Smooth muscle cell of the umbilical artery (primary cell): ENCODE measurements at places on chromosomes 1 and 21. TPM values are rescaled to one million over a fixed set of nuclear protein-coding genes. Genes with fewer than 3 reads are reported as not detected.

SNX7 gene
- 49.6 and 61.4 TPM in 2 replicates for total RNA-seq

FGR gene
- total RNA-seq = not detected in 2 replicates

LAX1 gene
- 0.05 TPM in 1 of 2 replicates, not detected in the other for total RNA-seq

POGK gene
- total RNA-seq = 21.7 and 29.0 TPM in 2 replicates

SLC6A9 gene
- 7.7 and 11.0 TPM in 2 replicates for total RNA-seq
